HFFc6 (cell line): ENCODE measurements at places on chromosomes 5 and 9. TPM values are rescaled to one million over a fixed set of nuclear protein-coding genes. Genes with fewer than 3 reads are reported as not detected.

DNA sequence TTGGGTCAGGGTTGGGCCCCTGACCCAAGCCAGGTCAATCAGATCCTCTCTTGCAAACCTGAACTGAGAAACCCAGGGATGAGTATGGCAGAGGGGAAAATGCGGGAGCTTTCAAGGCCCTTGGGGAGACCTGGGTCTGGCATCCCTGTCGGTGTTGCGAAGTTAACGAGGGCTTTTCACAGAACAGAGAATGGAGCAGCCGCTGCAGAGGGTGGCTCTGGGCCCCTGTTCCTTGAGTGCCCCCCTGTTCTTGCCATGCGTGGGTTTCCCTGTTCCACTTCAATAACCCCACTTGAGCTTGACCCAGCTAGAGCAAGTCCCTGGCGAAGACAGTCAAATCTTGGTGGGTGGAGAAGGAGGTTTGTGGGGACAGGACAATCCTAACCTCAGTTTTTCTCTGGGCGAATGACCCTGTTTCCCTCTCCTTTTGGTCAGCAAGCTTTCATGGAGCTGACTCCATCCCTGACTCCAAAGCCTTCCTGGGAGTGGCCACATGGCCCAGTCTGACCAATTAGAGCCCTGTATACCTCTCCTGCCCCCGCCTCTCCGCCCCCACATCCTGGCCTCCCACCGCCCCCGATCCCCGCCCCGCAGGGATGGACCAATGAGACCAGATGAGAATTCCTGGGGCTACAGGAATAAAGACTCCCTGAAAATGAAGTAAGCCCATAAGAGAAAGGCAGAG, 2.9 kb upstream of the VDAC1 start:
- DNase-seq: no peak
- H3K27ac ChIP-seq: no peak overlapping the region
- peaks cover 19% of the 10 kb centered on the region for H3K27me3 ChIP-seq
- H3K36me3 ChIP-seq: peaks cover 18% of the 10 kb centered on the region
- peaks cover 20% of the 10 kb centered on the region for H3K4me1 ChIP-seq

DNA sequence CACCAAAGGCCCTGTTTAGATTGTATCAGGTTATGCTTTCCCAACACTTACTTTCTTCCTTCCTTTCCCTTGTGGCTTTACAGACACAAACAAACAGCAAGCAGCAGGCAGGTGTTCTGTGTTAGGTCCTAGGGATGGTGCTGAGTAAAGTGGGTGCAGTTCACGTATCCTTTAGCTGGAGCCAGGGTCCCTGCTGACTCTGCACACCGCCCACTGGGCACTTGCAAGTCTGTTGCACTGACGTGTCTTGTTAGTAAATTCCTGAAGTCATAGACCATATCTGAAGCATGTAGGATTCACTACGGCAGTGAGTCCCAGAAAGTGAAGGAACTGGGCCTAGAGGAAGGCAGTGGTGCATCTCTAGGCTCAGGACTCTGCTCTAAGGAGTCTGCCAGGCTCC, 96.5 kb downstream of the DAPK1 start:
- DNase-seq: peak; percentile 18
- H3K4me3 ChIP-seq: no peak overlapping the region
- peaks cover 9% of the 10 kb centered on the region for H3K27me3 ChIP-seq
- H3K27ac ChIP-seq: no peak overlapping the region

GRCh38 chr5:59104400-59105127, 521.7 kb downstream of the RAB3C start:
- no peaks in the 10 kb centered on the region for H3K27me3 ChIP-seq
- no peak for DNase-seq
- H3K4me3 ChIP-seq: no peak overlapping the region
- H3K4me1 ChIP-seq: peaks cover 9% of the 10 kb centered on the region
- no peaks in the 10 kb centered on the region for H3K36me3 ChIP-seq

The TTC33 gene
- total RNA-seq: 8.9 to 9.6 TPM (median 9.4 TPM) in 3 replicates

- no peak overlapping the region for H3K27ac ChIP-seq
- DNase-seq: no peak
- no peak overlapping the region for H3K4me3 ChIP-seq
- H3K4me1 ChIP-seq: peaks cover 6% of the 10 kb centered on the region
Observed at GRCh38 chr9:108880738-108881316, 18.8 kb downstream of the ACTL7A start.

GRCh38 chr9:91572044-91572443, 148.4 kb upstream of the NFIL3 start:
- H3K27me3 ChIP-seq: peaks cover 14% of the 10 kb centered on the region
- 0 out of 2 replicates have a peak, but pooled peaks cover 4% of the 10 kb centered on the region for H3K36me3 ChIP-seq
- H3K27ac ChIP-seq: no peak overlapping the region
- no peak for DNase-seq
- H3K4me1 ChIP-seq: no peaks in the 10 kb centered on the region

The FSD1L gene
- 1.8 to 2.4 TPM (median 2.0 TPM) in 3 replicates for total RNA-seq

DNA sequence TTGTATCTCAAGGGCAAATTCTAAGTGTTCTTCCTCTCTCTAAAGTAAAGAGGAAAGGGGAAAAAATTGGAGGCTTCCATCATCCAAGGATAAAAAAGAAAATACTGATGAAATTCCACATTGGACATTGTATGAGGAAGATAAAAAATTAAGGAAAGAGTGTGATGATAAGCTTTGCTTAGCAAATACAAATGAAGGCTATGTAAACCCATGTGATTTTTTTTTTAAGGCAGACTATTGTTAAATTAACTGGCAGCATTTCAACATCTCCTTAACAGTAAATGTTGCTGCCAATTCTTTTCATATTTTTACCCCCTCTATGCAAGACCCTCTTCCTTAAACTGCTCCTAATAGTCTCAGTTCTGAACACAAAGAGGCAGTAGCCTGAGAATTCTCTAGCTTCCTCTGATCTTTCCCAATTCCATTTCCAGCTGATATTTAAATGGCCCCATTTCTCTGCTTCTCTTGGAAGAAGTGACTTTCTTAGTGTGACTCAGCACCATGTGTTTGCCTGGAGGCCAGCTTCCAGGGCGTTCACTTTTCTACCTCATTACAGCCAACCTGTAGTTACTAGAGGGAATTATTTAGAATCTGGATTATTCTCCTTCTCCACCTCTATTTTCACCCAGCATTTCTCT, 159.7 kb downstream of the TLE1 start:
- H3K27me3 ChIP-seq: no peaks in the 10 kb centered on the region; the same call in 1 of the 2 replicates
- H3K27ac ChIP-seq: no peak overlapping the region
- no peak overlapping the region for H3K4me3 ChIP-seq
- H3K36me3 ChIP-seq: no peaks in the 10 kb centered on the region

GRCh38 chr9:14214065-14214684, 99.8 kb downstream of the NFIB start:
- H3K36me3 ChIP-seq: no peaks in the 10 kb centered on the region
- DNase-seq: no peak
- H3K27ac ChIP-seq: no peak overlapping the region
- H3K4me1 ChIP-seq: peaks cover 30% of the 10 kb centered on the region
- no peak overlapping the region for H3K4me3 ChIP-seq
- H3K27me3 ChIP-seq: no peaks in the 10 kb centered on the region

DNA sequence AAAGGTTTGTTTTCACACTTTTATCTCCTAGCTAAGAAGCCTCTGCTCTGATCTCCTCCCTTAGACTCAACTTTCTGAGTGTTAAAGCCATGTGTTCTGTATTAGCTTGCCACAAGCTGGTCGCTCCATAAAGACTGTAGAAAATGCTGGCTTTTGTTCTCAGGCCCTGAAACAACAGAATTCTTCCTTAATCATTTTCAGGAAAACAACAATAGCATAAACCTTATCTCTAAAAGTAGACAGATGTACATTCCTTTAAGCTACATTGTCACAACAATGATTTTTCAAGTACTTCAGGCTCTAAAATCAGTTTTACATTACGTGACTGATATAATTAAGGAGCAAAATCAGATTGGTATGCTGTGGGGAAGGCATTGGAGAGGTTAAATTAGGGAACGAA, 41.9 kb downstream of the VCAN start:
- H3K27ac ChIP-seq: no peak overlapping the region
- DNase-seq: no peak
- peaks cover 19% of the 10 kb centered on the region for H3K4me1 ChIP-seq
- H3K36me3 ChIP-seq: no peaks in the 10 kb centered on the region
- H3K4me3 ChIP-seq: no peak overlapping the region

DNA sequence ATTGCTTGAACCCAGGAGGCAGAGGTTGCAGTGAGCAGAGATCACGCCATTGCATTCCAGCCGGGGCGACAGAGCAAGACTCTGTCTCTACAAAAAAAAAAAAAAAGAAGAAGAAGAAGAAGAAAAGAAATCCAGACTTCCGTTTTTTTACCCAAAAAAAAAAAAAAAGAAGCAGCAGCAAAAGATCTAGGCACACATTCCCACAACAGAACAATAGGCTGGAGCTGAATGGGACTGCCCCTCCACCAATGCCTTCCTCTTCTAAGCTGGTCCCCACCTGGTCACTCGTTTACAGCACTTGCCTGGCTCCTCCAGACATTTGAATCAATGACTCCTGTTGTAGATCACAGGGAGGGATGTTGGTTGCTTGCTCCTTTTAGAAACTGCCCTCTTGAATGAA, 1.6 kb upstream of the LMAN2 start:
- no peak overlapping the region for H3K4me3 ChIP-seq
- H3K27ac ChIP-seq: no peak overlapping the region
- H3K4me1 ChIP-seq: peaks cover 26% of the 10 kb centered on the region
- DNase-seq: no peak
- H3K36me3 ChIP-seq: no peaks in the 10 kb centered on the region; the same call in 1 of the 2 replicates

DNA sequence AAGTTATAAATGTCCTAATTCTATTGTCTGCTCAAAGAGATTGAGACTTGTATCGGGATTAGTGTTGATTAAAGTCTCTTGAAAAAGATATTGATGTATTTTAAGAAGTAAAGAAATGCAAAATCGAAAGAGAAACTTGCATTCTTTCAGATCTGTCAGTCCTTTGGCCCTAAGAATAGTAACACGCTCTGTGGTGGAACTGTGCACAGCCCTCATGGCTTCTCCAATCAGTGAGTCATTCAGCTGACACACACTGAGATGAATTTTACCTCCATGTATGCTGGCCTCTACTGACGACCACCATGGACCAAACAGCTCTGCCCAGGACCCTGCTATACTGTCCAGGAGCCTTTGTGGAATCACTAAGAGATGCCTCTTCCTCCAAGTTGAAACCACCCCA, 232.4 kb downstream of the ESM1 start:
- peak overlapping the region; percentile 62 for H3K27ac ChIP-seq
- H3K36me3 ChIP-seq: peaks cover 9% of the 10 kb centered on the region; the same call in 1 of the 2 replicates
- H3K4me3 ChIP-seq: peak overlapping the region; percentile 48
- H3K27me3 ChIP-seq: no peaks in the 10 kb centered on the region
- peak; percentile 38 for DNase-seq

DNA sequence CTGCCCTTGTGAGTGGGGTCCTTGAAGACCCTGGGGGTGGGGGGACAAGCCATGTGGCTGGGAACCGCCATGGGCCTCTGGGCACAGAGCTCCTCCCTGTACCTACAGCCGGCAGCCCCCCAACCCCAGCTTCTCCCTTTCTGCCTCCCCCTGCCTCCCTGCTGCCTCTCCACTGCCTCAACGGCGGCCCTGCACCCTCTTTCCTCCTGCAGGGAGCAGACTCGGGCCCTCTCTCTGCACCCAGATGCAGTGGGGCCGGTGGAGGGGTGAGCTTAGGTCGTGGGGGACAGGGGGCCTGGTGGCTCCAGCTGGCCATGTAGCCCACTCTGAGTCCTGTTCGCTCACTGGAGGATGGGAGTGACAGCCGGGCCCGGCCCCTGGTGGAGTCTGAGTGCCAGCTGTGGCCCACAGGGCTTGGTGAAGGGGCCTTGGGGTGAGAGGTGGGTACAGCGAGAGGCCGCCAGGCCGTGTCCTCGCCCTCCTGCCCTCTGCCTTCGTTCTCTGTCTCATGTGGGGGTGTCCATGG, 139.3 kb upstream of the COL5A1 start:
- no peaks in the 10 kb centered on the region for H3K36me3 ChIP-seq
- H3K27me3 ChIP-seq: peaks cover 2% of the 10 kb centered on the region
- peak overlapping the region; percentile 99 for H3K27ac ChIP-seq
- no peak overlapping the region for H3K4me3 ChIP-seq
- peaks cover 28% of the 10 kb centered on the region for H3K4me1 ChIP-seq

GRCh38 chr9:98314381-98315066, 59.1 kb upstream of the TBC1D2 start:
- peaks cover 64% of the 10 kb centered on the region for H3K4me1 ChIP-seq
- H3K27ac ChIP-seq: peak overlapping the region; percentile 17; the same call in 1 of the 2 replicates
- no peaks in the 10 kb centered on the region for H3K36me3 ChIP-seq
- DNase-seq: peak; percentile 26

The PCDHGB3 gene
- total RNA-seq: 4.2 to 4.4 TPM (median 4.3 TPM) in 3 replicates

- peaks cover 28% of the 10 kb centered on the region for H3K36me3 ChIP-seq
- no peaks in the 10 kb centered on the region for H3K27me3 ChIP-seq
- peaks cover 42% of the 10 kb centered on the region for H3K4me1 ChIP-seq
- no peak overlapping the region for H3K27ac ChIP-seq
- H3K4me3 ChIP-seq: no peak overlapping the region
- no peak for DNase-seq
Observed at GRCh38 chr5:134148986-134149539, 27.7 kb downstream of the SKP1 start.

The EGFL7 gene
- total RNA-seq: 3.5 to 6.2 TPM (median 4.1 TPM) in 3 replicates

The CDH10 gene
- total RNA-seq: 0.20 to 0.57 TPM (median 0.40 TPM) in 3 replicates
